Regular cardiac myocyte (primary cell): ENCODE measurements at places on chromosomes 13 and 19. TPM values are rescaled to one million over a fixed set of nuclear protein-coding genes. Genes with fewer than 3 reads are reported as not detected.

Gene LGALS4
- total RNA-seq: under 0.01 TPM in 1 of 2 replicates, not detected in the other

Gene CDX2
- not detected in 2 replicates for total RNA-seq

Gene CGB5
- total RNA-seq: not detected in 2 replicates

Gene NDFIP2
- total RNA-seq: 40.3 and 47.6 TPM in 2 replicates

Gene PROZ
- total RNA-seq: not detected in 2 replicates

Gene PCID2
- total RNA-seq: 63.8 and 80.1 TPM in 2 replicates

Gene NUDT19
- 7.0 and 8.6 TPM in 2 replicates for total RNA-seq

Gene BIVM
- total RNA-seq: 16.1 and 21.7 TPM in 2 replicates

Gene KLK5
- under 0.01 TPM in 1 of 2 replicates, not detected in the other for total RNA-seq

Gene SLC10A2
- not detected in 2 replicates for total RNA-seq
